ENCODE measurements at places on chromosomes 6 and 20.

- no peak for DNase-seq
These were observed 15.9 kb downstream of the SPDEF start for GRCh38 chr6:34540222-34540621.

DNA sequence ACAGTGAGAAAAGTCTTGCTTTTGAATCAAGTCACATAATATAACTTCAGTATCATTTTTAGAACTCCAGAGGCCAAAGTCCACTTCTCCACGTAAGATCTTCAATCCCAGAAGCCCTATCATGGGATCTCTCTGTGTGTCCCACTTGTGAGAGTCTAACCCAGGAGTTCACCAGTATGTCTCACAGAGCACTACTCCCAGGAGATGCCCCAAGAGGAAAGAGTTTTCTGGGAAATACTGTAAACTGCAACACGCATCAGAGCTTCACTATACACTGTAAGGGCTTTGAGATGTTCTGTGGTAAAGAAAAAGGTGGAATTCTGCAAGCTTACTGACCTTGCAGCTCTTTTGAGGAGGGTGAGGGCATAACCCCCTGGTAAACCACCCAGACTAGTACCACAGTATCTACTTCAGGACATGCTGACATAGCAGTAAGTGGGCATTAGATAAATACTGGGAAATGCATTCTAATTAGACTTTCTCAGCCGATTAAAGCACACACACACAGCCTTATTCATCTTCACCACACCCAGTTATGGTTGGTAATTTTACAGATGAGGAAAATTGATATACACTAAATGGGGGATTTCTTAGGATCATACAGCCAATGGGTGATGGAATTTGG, 12.3 kb downstream of the DCBLD1 start:
- no peak for DNase-seq

GRCh38 chr20:62581806-62582205, 60.5 kb upstream of the SLCO4A1 start:
- DNase-seq: no peak

DNA sequence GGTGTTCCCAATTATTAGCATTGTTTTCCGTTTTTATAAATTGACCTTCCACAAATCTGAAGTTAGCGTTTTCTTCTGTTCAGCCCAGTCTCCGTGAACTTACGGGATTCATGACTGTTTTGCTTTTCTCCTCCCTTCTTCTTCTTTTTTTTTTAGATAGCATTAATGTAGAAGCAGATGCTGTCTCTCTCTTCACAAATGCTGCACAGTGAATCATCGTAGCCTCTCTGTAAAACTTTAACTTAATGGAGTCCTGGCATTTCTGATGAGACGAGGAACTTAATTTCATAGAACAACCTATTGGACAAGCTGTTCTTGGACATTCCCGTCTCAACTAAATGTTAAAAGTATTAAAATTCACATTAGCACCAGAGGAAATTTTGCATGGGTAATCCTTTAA, 138.0 kb upstream of the EEF1E1 start:
- DNase-seq: no peak

- no peak for DNase-seq
These were observed 34.6 kb downstream of the C6orf52 start for GRCh38 chr6:10659699-10660348.

DNA sequence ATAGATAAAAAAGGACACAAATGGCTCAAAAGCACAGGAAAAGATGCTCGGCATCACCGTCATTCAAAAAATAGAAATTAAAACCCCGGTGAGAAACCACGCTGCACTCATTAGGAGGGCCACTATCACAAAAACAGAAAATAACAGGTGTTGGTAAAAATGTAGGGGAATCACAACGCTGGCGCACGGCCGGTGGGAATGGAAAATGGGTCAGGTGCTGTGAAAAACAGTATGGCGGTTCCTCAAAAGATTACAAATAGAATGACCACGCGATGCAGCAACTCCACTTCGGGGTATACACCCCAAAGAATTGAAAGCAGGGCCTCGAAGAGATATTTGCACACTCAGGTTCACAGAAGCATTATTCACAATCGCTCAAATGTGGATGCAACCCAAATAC, 28.3 kb downstream of the NPEPL1 start:
- no peak for DNase-seq

DNA sequence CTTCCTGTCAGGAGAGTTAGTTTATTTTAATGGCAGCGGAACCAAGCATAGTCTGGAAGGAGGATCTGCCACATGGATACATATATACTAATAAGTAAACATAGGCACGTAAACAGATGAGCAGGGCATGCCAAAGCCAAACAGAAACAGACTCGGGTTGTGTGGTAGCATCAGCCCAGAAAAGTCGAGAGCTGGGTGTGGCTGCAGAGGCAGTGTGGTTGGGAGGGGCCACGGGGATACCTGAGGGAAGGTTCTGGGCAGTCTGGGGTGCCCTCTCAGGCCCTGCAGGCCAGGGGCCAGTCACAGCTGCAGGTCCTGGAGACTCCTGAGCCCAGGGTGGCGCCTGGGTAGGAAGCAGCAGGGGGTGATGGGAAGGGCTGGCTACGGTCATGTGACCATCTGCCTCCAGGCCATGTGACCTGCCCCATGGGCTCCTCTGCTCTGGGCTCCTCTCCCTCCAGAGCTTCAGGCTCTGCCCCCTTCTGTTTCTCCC, 42.8 kb upstream of the MRPS10 start:
- DNase-seq: no peak

- no peak for DNase-seq
These were observed 103.9 kb upstream of the ARG1 start for GRCh38 chr6:131469130-131469529.

- DNase-seq: no peak
These were observed 55.9 kb downstream of the IL22RA2 start for GRCh38 chr6:137117581-137117980.

DNA sequence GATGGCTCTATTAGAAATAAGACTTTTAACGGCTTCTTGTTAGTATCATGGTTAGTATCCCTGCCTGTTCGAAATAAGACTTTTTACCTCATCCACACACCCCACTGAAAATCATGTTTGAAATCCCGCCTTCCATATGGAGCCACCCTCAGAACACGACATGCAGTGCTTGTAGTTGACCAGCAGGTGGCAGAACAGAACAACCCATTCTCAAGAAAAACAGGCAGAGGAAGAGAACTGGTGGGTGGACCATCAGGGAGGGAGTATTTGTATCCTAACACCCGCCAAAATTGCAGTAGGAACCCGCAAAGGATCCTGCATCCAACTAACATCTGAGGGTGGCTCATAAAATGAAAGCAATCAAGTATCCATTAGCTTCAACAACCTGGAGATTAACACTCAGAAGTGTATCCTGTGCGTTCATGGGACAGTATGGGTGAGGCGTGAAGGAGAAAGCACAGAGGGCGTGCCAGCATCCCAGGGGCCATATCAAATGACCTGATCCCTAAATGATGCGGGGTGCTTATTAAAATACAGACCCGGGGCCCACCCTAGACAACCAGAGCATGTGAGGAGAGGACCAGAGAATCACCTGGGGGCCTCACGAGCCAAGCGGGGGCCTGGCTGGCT, 89.6 kb upstream of the NHSL1 start:
- peak; percentile 69 for DNase-seq

DNA sequence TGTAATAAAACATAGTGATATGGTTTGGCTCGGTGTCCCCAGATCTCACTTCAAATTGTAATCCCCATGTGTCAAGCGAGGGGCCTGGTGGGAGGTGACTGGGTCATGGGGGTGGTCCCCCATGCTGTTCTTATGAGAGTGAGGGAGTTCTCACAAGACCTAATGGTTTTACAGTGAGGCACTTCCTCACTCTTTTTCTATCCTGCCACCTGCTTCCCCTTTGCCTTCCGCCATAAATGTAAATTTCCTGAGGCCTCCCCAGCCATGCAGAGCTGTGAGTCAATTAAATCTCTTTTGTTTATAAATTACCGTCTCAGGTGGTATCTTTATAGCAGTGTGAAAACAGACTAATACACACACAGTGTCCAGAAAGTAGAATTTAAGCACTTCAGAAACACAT, 78.5 kb downstream of the REPS1 start:
- DNase-seq: no peak

DNA sequence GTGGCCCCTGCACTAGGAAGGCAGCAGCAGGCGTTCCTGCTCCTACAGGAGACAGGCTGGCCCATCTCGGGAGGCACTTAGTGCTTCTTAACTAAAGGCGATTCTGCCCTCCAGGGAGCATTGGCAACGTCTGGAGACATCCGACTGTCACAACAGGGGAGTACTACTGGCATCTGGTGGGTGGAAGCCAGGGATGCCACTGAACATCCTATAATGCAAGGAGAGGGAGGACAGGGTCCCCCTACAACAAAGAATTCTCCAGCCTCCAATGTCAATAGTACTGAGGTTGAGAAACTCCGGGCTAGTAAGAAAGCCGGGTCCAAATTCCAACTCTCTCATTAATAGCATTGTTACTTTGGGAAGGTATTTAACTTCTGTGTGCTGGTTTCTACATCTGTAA, 119.4 kb upstream of the ARMC2 start:
- no peak for DNase-seq

GRCh38 chr6:150134280-150134920, 8.4 kb upstream of the PPP1R14C start:
- DNase-seq: no peak

- DNase-seq: no peak
These were observed 1005.3 kb upstream of the EPHA7 start for GRCh38 chr6:94424692-94425091.

DNA sequence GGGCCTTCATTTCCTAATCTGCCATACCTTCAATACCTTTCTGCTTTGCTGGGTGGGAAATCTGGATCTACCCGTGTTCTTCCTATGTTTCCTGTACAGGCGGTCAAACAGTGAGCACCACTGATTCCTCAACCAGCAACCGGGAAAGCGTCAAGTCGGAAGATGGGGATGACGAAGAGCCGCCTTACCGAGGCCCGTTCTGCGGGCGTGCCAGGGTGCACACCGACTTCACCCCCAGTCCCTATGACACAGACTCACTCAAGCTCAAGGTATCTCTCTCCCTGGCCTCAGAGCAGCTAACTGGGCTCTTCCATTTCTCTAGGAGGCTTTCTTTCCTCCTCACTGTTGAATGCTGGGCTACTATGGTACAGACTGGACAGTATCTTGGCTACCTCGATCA, 190.1 kb downstream of the SASH1 start:
- DNase-seq: no peak

GRCh38 chr6:10300071-10300470, 114.8 kb downstream of the TFAP2A start:
- DNase-seq: no peak

- no peak for DNase-seq
These were observed 21.6 kb upstream of the MYB start for GRCh38 chr6:135159531-135159930.

GRCh38 chr6:12012558-12013306, 620 bp downstream of the HIVEP1 start:
- peak; percentile 87 for DNase-seq
